HuH-7.5 (cell line): ENCODE measurements at places on chromosomes 3 and 15.

GRCh38 chr3:25291481-25291905, 136.6 kb upstream of the RARB start:
- no peak for DNase-seq

DNA sequence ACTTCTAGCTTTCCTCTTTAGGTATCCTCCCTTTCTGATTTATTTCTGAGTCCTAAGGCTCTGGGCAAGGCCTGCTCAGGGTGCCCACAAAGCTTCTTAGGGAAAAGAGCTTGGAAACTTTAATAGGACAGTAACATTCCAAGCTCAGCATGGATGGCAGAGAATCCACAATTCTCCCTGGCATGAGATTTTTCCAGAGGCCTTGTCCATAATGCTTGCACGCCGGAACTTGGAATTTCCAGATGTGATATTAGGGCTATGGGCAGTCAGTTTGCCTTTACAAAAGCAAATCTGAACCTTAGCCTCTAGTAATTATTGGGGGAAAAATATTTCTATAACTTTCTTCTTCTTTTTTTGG, 139.0 kb upstream of the RBMS3 start:
- no peak for DNase-seq

DNA sequence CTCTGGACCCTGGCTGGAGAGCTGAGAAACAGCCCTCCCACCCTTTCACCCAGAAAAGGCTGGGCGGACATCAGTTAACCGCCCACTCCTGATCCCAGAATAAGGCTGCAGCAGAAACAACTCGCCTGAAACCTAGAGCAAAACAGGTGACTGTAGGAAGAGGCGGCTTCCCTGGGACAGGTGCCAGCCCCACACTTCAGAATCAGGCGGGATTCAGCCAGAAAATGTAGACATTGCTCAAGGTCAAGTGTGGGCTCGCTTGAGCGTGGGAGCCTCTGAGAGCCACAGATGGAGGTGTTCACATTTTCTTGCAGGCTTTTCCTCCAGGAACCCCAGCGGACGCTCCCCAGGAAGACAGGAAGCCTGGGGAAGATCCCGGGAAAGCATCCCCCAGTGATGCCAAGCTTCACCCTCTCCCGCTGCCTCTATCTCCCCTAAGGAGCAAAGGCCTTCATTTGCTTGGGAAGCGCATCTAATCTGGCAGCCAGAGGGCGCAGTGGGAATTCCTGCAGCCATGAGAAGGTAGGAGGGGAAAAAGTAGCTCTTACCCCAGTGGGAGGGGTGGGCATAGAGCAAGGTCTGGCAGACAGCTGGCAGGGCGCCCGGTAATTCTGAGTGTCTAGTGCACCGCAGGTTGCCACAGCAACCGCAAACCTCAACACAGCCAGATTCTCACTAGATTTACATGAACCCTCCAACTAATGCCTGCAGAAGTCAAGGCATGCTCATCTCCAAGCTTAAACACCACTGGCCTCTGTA, 77.7 kb downstream of the OCA2 start:
- DNase-seq: peak; percentile 41

DNA sequence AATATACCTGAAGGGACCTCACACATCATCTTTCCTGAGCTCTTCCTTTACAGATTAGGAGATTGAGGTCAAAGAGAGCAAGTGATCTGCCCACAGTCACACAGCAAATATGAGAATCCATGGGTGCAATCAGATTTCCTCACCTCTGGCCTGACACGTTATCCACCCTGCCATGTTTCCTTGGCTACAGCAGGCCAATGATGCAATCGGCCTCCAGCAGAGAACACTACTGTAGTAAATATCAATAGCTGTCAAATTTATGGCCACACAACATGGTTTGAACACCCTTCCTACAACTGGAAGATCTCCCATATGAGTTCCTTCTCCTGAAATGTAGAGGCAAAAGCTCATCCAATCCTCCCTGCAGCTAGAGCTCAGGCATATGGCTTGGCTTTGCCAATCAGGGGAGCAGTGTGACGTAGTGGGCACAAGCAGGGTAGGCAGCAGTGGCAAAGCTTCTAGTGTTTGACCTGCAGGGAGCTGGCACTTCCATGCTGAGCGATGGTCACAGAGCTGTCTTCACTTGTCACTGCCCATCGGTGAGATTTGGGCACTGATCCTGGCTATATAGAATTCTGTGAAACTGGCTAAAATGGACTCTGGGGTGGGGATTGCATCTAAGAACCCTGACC, 271.3 kb downstream of the TJP1 start:
- DNase-seq: no peak

DNA sequence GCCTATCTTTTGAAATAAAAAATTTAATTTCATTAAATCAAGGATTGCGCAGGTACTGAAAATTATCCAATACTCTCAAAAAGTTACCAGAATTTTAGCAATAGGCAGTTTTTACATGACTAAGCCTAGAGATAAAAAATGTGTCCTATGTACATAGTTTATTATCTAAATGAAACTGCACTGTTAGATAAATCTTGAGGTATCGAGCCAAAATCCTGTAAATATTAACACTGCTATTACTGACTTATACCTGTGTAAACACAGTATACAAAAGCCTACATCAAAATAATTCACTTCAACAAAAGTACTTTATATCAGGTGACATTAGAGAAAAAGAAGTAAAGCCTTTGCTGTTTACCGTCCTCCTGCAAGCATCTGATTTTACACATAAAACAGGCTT, 60.7 kb downstream of the TASOR start:
- DNase-seq: no peak

DNA sequence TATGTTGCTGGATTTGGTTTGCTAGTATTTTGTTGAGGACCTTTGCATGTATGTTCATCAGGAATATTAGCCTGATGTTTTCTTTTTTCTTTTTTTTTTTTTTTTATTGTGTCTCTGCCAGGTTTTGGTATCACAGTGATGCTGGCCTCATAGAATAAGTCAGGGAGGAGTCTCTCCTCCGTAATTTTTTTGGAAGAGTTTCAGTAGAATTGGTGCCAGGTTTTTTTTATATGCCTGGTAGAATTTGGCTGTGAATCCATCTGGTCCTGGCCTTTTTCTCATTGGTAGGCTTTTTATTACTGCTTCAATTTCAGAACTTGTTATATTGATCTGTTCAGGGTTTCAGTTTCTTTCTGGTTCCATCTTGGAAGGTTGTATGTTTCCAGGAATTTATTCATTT, 165.8 kb downstream of the VPS8 start:
- no peak for DNase-seq
